Activated T-cell treated with anti-CD3 and anti-CD28 coated beads, Interleukin-2, amount 50 U/mL, for 1 hour (primary cell): ENCODE measurements at places on chromosomes 1 and 21.

GRCh38 chr1:83596331-83596730, 402.6 kb downstream of the TTLL7 start:
- DNase-seq, result no peak

- DNase-seq, result no peak
Observed at GRCh38 chr1:218735436-218736032, 390.4 kb downstream of the TGFB2 start.

DNA sequence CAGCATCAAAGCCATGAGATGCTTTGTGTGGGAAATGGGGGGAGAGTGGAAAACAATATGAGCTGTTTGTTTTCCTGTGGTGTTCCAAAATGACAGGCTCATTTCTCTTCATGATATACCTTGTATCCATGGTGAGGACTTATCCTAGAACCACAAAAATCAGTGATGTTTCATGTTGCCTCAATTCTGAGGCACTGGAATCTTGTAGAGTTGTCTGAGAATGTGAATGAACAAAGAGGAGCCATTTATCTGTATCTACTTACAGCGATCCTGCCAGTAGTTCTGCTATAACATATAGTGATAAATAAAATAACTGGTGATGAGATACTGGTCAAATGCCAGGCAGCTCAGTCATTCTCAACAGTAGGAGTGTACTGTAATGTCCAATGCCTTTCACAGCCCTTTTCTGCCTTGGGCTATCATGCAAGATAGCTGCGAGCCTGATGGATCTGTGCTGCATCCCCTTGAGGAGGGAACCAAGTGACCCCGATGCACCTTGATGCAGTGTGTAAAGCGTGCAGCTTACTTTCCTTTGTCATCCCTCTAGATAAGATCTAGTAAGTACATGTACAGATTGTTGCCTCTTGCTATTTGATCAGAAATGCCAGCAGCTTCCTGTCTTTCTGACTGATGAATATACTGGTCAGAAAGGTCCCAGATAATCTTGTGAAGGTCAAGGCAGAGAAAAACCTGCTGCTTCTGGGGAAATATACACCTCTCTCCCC, 52.8 kb downstream of the SLC44A3 start:
- no peak for DNase-seq

- no peak for DNase-seq
Observed at GRCh38 chr21:45153358-45154318, 79.3 kb downstream of the ADARB1 start.

DNA sequence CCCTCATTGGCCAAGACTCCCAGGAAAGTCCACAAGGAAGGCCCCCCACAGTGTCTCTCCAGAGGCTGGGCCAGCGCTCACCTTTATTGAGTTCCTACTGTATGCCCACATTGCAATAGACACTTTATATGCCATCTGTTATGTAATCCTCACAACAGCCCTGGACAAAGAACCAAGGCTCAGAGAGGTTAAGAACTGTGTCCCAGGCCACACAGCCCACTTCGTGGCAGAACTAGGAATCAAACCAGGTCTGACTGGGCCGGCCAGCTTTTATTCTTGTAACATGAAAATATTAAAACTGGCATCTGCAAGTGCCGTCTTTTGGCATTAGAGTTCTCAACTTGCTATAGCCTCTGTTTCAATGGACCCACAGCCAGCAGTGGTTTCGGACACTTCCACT, 4.5 kb downstream of the CTRC start:
- no peak for DNase-seq

DNA sequence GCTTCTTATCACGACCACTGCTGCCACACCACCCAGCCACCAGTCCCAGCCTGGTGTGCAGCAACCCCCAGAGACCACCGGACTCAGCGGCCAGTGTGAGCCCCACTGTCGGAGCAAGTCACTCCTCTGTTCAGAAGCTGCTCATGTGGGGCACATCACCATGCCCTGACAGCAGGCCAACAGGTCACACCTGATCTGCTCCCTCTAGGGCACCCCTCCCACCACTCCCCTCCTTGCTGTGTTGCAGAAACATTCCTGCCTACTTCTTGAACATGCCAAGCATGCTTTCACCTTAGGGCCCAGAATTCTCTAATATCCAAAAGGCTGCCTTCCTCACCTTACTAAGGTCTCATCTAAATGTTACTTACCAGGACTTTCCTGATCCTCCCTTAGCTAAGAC, 146.5 kb downstream of the SLC45A1 start:
- no peak for DNase-seq

DNA sequence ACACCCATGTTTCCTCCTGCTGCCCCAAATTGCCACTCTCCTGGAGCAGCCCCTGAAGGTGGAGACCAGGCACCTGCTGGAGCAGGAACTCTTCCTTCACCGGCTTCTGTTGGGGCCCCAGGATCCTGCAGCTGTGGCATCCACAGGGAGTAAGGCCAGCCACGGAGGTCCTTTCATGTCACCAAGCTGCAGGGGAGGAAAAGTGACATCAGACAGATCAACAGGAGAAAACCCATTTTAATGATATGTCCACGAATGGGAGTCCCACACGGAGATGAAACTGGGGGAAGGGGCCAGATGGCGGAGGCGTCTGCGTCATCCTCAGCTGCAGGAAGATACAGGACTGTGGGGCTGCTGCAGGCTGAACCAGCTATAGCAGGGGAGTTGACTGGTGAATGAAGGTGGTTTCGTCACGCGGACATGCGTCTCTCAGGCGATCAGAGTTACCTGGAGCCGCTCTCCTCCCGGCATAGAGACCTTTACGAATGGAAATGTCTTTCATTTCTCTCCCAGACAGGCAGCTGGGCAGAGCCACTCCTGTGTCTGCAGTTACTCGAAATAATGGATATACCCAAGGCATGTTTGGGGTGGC, 9.9 kb downstream of the TP73 start:
- no peak for DNase-seq

GRCh38 chr1:213017447-213018273, 2.0 kb upstream of the ANGEL2 start:
- no peak for DNase-seq

DNA sequence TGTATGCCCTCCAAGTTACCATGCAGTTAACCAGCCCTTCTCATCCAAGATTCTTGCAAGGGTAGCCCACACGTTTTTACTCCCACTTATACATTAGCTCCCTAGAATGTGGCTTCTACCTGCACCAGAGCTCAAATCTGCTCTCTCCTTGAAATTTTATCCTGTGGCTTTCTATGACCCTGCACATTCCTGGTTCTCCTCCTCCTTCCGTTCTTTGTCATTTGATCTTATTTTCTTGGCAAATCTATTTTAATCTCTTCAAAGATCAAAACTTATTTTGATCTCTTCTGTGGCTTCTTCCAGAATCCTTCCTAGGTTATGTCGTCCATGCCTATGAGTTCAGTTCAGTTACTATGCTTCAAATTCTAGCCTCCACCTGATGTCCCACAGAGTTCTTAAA, 115.6 kb upstream of the GUCA2B start:
- DNase-seq, result no peak

DNA sequence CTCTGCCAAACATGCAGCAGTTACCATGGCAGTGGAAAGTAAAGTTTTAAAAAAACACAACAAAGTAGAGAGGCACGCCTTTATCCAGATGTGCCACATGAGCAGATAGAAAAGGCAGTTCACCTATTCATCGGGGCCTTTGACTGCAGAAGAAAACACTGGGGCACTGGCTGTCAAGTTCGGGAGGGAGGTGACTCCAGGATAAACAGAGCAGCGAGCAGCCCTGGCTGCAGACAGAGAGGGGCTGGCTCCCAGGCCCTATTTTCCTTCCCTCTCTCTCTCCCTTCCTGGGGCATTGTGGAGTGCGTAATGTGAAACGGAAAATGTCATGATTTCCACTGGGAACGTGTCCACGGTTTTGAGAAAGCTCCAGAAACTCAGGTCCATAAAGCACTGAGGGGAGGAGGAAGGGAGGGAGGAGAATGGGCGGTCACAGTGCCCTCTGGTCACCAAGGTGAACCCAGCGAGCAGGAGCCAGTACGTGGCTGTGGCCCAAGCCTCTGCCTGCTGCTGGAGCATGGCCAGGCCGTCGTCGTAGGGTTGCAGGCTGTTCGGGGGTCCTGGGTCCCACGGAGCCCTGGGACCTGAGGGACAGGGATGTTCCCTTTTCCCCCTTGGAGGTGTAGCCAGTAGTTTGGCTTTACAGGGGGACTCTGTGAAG, 114.7 kb upstream of the IRF2BP2 start:
- peak; percentile 65 for DNase-seq

DNA sequence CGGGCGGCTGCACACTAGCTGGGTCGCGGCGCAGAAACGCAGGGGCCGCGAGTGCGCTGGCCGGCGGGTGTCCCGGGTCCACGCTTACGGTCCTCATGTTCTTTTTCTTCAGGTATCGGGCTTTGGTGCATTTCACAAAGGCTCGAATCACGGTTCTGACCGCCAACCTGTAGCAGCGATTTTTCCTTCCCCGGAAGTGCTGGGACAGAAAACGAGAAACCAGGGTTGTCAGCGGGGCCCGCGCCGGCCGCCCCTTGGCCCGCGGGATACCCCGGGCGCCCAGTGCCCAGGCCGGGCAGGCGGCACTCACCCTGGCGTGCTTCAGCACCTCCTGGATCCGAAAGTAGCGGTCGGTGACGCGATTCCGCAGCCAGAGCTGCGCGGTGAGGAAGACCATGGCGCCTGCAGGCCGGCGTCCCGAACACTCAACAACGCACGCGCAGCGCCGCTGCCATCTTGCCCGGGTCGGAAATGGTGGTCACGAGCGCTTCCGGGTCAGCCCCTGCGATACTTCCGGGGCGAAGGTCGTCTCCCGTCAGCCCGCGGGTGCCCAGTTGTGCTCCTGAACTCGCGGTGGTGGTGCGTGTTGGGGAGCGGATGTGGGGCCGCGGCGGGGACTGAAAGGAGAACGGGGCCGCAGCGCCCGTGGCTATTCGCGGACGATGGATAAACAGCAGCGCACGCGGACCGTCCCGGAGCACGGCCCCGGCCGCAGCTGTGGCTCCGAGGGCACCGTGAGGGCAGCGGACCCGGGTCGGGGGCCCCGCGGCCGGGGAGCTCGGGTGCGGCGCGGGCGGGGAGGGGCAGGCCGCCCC, at the start of gene MRPL20:
MRPL20 (minus strand) TSS at position 473 of the 815 bp plus-strand sequence; CDS start at position 397, 76 bp downstream.
- DNase-seq, result peak; percentile 94

DNA sequence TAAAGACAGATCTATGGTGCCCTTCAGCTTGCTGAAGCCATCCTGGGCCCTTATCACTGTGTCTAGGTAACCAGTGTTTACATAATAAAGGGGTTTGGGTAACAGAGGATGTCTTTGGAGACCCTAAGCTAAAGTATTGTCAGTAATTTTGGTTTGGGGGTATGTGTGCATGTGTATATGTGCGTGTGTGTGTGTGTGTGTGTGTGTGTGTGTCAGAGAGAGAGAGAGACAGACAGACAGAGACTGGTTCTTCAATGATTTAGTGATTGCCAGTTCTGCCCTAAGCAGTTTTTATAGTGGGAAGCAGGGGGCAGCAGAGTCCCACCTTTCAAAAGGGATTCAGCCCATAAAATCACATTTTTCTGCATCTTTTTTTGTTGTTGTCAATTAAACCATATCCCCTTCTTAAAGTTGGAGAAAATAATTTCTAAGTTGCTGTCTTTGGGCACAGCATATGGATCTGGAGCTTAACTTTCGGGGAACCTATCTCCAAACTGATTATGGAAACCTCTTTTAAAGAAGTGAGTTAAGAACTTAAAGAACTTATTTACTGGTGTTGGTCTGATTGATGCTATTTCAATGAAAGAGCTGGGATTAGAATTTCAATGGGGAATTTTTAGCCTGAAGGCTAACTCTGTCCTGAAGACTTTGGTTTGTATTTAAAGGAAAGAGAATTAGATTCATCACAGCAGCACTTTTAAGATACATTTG, 51.1 kb downstream of the ZNF326 start:
- no peak for DNase-seq
